ENCODE measurements at places on chromosomes 16 and 17.

- DNase-seq = no peak
These were observed 145.5 kb upstream of the SOX9 start for GRCh38 chr17:71975331-71975801.

GRCh38 chr16:4539716-4540284 lies 1.2 kb upstream of the CDIP1 start:
- no peak for DNase-seq

- no peak for DNase-seq
These were observed 48.5 kb upstream of the CCL2 start for GRCh38 chr17:34206569-34206968.

- no peak for DNase-seq
These were observed 120.4 kb upstream of the LHX1 start for GRCh38 chr17:36816907-36817288.

GRCh38 chr17:50637829-50638605 lies 3.3 kb downstream of the ABCC3 start:
- no peak for DNase-seq

DNA sequence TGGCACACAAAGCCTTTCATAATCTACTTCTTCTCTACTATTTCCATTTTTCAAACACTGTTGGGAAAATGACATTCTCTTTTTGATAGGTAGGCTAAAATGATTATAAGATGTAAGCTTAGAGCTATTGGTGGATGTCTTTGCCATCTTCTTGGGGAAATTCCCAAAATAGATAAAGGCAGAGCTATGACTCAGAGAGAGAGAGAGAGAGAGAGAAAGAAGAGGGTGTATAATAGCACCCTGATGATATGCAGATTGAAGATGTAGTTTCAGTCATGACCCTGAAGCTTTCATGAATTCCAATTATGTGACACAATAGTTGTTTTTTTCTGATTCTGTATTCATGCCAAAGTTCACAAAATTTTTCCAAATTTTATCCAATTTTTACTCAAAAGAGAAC lies 529.1 kb downstream of the HS3ST4 start:
- no peak for DNase-seq

DNA sequence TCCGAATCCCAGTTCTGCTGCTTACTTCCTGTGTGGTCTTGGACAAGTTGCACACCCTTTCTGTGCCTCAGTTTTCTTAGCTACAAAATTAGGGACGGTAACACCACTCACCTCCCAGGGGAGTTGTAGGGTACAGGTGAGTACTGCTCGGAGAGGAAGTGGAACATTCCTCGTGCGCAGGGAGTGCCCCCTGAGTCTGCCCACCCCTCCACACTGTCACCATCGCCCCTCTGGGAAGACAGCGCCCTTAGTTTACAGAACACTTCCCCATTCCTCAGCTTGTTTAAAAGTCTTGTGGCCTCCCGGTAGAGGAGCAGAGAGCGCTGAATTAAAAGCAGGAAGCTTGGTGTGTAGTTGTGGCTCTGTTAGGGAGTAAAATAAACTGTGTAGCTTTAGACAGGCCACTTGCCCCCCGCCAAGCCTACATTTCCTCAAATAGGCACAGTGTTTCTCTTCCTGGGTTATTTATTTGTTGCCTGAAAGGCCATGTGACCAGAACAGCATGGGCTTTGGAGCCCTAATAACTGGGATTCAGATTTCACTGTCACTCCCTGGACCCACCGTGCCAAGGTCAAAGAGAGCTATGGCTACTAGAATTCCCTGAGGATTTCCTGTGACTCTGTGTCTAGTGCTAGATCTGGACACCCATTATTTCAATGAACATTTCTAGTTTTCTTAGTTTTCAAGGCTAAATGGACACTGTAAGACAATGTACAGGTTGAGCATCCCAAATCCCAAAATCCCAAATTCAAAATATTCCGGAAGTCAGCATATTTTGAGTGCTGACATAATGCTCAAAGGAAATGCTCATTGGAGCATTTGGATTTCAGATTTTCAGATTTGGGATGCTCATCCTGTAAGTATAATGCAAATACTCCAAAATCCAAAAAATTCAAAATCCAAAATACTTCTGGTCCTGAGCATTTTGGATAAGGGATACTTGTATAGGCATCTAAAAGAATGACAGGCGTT lies 372.5 kb downstream of the SNX29 start:
- DNase-seq = peak; percentile 65

DNA sequence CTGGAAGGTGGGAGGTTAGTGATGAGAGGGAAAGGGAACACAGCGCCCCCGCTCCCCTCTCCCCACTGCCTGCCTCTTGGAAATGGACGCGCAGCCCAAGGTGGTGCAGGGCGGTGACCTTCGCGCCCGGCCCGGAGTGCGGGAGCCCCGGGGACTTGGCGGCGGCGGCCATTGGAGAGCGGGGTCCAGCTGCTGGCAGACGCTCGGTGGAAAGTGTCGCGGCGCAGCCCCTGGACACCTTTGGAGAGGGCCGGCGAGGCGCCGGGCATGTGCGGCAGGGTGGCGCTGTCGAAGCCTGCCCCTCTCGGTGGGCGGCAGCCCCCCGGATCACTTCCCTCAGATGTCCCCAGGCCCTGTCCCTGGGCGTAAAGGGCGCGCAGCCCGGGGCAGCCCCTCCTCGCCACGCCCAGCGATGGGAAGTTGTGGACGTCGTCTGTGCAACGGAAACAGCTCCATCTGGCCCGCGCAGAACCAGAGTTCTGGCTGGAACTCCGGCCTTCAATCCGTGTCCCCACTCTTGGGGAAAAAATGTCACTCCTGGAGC lies 16.7 kb downstream of the SALL1 start:
- DNase-seq = no peak

DNA sequence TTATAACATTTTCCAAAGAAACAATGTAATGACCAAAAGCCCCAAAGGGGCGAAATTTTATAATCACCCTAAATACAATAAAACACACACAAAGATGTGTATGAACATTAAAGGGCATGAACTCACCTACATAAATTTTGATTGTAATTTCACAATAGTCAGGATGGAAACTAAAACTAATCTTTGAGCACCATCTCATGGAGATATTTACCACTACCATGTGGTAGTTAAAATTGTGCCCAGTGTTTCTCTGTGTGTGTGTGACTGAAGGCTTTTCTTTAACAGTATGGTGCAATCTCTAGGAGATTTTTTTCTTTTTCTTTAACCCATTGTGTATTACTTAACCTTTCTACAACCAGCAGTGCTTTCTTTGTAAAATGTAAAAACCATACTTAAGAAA lies 19.7 kb upstream of the MEIOC start:
- DNase-seq = peak; percentile 59

GRCh38 chr16:30458561-30459394 lies 13.1 kb upstream of the SEPHS2 start:
- DNase-seq = peak; percentile 99
